Stimulated activated CD8-positive, alpha-beta memory T cell treated with anti-CD3 and anti-CD28 coated beads, Interleukin-4, amount 100 ng/mL, for 4 hours (primary cell): ENCODE measurements at places on chromosomes 11 and 22.

DNA sequence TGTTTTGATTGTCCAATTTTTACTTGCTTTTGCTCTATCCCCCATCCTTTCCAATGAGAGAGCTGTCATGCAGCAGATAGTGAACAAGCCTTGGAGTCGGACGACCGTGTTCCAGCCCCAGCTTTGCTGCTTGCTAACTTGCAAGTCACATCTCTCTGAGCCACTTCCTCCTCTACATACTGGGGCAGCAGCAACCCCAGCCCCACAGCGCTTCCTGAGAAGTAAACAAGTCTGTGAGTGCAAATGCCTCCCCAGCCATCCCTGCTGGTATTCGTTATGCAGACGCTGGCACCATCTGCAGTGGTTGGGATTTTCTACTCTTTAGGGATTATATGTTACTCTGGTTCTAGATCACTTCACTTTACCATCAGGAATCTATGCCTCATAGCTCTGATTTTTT, 35.0 kb downstream of the TPBGL start:
- DNase-seq = peak; percentile 34

- DNase-seq = no peak
Measured at GRCh38 chr11:122308226-122308625, 192.2 kb upstream of the BLID start.

DNA sequence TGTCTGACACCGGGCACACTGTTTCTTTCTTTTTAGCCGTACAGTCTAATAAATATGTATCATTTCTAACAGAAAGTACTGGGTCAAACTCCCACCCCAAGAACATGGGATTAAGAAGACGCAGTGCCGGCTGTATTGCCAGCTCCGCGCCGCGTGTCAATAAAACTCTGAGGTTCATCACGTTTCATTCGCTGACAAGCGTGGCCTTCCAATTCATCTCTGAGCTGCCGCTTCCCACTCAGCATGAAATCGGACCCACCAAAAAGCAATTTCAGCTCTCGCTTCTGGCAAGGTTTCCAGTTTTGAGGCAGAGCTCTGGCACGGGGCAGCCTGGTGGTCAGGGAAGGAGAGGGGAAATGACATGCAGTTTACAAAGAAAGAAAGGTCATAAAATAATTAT, 819.8 kb downstream of the OPCML start:
- no peak for DNase-seq

DNA sequence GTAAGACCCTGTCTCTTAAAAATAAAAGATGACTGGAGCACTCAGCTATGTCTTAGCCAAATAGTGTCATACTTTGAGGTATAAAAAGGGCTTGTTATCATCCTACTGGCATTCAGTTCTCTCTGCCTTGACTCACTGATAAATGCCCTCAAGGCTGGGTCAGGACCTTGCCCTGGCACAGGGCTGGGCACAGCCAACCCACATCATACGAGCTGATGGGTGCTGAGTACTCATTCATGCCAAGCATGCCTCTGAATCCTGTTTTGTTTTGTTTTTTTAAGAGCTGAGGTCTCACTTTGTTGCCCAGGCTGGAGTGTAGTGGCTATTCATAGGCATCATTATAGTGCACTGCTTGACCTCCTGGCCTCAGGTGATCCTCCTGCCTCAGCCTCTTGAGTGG, 1.9 kb downstream of the SMTNL1 start:
- DNase-seq = no peak

GRCh38 chr11:61054513-61054912, 47.8 kb upstream of the CD5 start:
- DNase-seq = no peak

GRCh38 chr11:108788565-108789199, 123.8 kb downstream of the DDX10 start:
- no peak for DNase-seq

DNA sequence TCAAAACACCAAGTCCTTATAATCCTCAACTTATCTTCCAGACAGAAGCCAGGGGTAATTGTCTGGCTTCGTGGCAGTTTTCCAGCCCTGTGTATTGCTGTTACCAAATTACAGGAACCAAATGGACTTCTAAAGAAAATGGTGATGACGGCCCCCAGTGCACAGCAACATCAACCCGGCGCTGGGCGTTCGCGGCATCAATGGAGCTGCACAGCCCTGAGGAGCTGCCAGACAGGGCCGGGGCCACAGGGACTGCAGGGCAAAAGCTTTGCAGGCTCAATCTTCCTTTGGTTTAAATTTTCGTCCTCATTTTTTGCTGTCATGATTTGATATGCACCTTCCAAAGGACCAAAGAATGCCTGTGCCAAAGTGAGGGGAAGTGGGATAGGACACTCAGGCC, 292.5 kb downstream of the BRD1 start:
- DNase-seq = no peak

DNA sequence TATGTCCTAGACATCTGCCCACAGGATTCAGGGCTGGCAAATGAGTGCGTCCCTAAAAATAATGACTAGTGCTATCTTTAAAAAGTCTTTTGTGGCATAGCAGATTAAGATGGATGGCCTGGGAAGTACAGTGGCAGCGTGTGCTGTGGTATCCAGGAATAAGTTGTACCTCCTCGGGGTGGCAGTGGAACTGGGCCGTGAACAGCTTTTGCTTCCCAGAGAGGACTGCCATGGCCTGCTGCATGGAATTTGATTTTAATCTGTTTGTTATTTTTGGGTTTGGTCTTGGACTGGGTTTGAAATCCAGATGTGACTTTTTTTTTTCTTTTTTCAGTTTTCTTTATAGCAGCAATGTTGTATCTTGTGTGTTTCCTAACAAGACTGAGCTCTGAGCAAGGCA, 71.3 kb upstream of the PARVG start:
- no peak for DNase-seq

- DNase-seq = no peak
Measured at GRCh38 chr11:107898270-107898669, 30.0 kb upstream of the RAB39A start.

DNA sequence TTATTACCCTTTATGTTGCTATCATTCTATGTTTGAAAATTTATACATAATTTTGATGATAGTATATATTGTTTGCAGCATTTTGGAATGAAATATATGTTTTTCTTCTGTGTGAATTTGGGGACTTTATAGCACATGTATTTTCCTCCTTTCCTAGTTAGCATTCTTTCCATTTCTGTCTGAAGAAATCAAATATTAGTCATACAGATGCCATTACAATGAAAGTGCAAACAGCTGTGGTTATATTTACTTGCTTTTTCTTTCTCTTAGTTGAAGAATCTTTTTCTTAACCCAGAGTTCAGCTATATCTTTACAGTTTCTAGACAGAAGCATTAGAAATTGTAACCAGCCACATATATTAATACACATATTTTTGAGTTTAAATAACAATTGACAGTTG, 753.1 kb upstream of the ARHGAP42 start:
- no peak for DNase-seq

GRCh38 chr11:112178936-112179335, 3.6 kb downstream of the BCO2 start:
- no peak for DNase-seq

DNA sequence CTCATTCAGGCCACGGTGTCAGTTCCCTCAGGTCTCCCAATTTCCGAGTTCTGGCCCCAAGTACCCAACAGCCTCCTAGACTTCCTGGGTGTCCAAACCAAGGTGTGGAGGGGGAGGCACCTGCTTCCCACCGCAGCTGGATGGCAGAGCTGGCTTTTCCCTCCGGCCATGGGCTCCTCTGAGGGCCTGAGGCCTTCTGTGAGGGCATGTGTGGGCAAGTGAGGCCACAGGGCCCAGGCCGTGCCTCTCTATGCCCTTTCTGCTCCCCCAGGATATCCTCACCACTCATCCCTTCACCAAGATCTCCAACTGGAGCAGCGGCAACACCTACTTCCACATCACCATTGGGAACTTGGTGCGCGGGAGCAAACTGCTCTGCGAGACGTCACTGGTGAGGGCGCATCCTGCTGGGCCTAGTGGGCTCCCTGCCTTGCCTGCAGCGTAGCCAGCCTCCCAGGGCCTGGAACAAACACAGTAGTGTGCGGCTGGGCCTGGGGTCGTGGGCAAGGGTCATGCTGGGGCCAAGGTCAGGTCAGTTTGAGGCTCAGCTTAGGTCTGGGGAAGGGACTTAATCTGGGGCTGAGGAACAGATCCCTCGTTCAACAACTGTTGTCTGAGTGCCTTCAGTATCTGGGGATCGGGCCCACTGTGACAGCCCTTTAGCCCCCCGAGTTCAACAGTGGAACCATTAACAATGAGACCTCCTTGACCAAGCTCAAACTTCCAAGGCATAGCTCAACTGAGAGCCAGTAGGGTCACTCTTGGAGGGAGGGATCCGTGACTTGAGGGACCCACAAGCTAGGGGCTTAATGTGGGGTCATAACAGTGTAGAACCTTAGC, 85.8 kb downstream of the MYO7A start:
- no peak for DNase-seq

DNA sequence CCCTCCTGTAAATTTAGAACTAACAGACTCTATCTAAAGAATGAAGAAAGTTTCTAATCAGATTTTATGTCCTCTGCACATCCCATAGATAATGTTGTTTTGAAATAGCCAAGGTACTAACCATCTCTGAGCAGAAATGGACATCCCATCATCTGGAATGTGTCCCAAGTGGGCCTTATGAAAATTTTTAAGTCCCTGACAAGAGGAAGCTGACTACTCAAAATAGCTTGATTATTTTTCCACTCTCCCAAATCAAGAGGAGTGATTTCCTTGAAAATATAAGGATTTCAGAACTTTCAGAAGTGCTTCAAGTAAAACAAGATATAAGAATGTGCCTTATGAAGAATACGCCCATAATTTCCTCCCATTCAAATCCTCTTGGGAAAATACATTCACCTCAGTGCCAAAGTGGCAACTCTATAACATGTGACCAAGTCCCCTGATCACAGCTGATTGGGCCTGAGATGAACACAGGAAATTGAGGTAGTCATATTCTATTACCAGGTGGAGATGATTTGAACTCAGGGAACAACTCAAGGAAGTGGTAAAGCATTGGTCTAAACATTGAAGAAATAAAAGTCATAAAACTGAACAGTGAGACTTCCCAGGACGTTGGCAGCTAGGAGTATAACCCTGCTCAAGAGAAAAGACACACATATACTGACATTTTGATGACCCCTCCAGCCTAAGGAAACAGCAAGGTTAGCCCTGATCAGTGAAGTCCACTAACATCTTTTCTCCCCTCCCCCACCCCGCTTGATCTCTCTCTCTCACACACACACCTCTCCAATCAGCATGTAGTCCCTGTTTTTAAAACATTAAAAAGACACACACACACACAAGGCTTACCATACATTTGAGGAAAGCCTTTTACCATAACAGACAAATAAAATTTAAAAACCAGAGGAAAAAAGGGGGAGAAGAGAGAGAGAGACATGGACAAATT, 70.8 kb upstream of the TEAD1 start:
- DNase-seq = no peak

GRCh38 chr11:1263010-1263409, 40.1 kb downstream of the MUC5B start:
- no peak for DNase-seq

DNA sequence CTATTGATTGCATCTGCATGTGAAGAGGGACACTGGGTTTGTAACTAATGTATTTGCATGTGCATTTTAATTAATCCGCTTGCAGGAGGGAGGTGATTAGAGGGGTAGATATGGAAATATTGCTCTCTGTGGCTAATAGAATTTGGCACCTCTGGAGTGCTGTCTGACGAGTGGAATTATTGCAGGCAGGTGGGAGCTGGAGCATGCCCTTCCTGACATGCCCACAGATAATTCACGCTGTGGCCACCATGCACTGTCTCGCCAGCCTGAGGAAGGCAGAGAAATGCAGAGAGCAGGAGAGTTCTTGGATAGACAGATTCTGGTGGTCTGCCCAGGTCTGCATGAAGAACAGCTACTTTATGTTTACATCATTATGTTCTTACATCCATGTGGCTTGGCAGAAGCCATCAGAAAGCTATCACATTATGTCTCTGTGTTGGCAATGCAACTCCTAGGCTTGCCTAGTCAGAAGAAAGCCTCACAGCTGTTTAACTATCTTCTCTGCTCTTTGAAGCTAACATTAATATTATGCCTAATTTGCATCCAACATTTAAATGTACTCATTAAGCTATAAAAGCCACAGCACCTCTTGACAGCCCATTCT, 89.4 kb upstream of the DRD2 start:
- no peak for DNase-seq

- DNase-seq = no peak
Measured at GRCh38 chr11:55714982-55715888, 53.2 kb downstream of the OR4C6 start.

- DNase-seq = no peak
Measured at GRCh38 chr11:60935676-60936442, 11.6 kb downstream of the TMEM132A start.

- DNase-seq = no peak
Measured at GRCh38 chr11:14882196-14882595, 9.8 kb downstream of the CYP2R1 start.

- no peak for DNase-seq
Measured at GRCh38 chr11:57788703-57789088, 27.1 kb downstream of the CTNND1 start.

DNA sequence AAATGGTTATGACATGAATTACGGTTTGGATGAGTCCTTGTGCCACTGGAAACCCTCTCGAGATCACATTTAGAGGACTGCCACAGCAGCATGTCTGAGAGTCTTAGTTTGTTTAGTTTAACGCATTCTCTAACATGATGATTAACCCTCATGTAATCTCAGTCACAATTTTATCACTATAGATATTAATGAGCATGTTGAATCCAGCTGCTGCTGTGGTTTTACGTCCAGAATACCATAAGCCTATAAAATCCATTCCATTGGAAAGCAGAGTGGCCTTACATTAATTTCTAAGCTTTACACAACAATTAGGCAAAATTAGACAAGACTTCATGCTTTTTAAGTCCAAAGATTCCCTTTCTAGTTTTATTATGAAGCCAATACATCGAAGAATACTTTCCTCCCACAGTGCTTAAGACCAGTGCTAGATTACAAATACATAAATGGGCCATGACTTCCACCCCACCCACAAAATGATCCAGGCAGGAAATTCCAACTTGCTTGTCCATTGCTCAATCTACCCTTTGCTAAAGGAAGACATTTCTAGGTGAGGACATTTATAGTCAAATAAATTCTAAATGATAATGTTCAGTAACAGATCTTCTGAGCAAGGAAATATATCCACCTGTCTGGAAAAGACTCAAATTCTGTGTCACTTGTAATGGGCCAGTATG, 3.5 kb upstream of the ELMOD1 start:
- no peak for DNase-seq

- no peak for DNase-seq
Measured at GRCh38 chr11:72241291-72241781, 2.6 kb downstream of the PHOX2A start.

DNA sequence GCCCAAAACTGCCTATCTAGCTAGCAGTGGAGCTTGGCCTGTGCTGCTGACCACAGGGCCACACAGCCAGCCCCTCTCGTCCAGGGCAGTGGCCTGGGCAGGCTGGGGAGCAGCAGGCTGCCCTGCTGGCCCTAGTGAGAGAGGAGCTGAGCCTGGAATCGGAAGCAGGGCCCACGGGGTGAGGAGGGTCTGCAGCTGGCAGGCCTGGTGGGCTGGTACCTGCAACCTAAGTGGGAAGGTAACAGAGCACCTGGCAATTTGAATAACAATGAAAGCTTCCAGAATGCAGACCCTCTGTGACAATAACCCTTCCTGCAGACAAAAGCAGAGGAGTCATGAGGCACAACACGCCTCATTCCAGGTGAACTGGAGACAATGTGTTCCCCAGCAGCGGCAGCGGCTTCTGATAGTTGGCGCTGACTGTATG, 31.8 kb upstream of the RFPL3 start:
- DNase-seq = no peak

GRCh38 chr11:23789938-23790371, 706.9 kb upstream of the LUZP2 start:
- no peak for DNase-seq
